Stimulated activated CD4-positive, alpha-beta T cell treated with anti-CD3 and anti-CD28 coated beads, TNF-alpha, amount 100 ng/mL, for 4 hours (primary cell): ENCODE measurements at places on chromosomes 3 and 15.

DNA sequence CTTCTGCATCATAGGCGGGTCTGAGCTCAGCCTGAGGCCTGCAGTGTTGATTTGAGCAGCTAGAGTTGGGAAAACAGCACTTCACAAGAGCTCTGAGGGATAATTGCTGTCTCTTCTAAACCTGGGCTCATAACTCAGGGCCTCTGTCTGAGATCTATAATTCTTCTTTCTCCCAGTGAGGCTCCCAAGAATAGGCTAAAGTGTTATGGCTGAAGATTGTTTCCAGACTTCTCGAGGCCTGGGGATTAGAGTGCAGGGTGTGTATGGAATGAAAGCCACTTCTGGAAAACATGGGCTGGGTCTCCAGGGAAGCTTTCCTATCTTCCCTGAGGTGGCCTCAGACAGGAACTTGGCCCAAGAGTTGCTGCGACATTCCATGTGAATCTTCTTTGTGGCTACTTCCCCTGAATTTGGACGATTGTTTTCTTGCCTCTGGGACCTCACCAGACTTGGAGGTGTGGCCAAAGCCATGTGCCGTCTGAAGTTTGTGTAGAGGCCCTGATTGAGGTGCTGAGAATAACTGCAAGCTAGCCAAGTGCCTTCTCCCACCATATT, 26.5 kb downstream of the MTMR14 start:
- DNase-seq, result no peak

GRCh38 chr3:29427266-29428103, 146.6 kb downstream of the RBMS3 start:
- DNase-seq, result no peak

DNA sequence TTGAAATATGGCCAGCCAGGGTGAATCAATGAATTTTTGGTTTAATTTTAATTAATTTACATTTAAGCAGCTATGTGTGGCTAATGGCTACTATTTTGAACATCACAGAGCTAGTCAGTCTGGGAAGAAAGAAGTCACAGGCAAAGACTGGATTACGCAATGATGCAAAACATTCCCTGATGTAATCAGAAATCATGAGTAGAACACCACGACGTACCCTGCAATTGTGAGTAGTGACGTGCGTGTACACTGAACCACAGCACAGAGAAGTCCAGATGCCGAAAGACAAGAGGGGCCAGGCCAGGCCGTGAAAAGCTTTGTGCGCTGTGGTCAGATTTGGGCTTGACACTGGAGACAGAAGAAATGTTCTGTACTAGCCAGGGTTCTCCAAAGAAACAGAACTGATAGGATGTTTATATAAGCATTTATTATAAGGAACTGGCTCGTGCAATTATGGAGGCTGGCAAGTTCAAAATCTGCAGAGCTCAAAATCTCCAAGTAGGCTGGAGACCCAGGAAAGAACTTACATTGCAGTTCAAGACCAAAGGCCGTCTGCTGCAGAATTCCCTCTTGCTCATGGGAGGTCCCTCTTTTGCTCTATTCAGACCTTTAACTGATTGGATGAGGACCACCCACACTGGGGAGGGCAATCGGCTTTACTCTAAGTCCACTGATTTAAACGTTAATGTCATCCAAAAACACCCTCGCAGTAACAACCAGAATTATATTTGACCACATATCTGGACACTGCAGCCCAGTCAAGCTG, 44.6 kb downstream of the SH3BP5 start:
- no peak for DNase-seq

- DNase-seq, result no peak
These were observed 16.0 kb downstream of the HACD2 start for GRCh38 chr3:123568875-123569274.

DNA sequence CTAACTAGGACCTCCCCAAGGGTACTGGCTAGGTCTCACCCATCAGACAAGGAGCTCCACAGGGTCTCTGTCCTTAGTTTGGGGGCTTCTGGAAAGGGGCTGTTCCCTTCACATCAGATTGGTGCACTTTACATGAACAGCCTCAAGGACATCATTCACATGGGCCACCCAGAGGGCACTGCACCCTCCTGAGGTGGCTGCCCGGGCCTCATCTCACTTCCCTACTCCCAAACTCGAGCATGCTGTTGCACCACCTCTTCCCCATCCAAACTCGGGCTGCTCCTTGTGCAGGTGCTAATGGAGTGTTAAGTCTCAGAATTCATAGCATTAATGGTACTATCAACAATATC, 48.1 kb downstream of the RAB11A start:
- DNase-seq, result no peak

DNA sequence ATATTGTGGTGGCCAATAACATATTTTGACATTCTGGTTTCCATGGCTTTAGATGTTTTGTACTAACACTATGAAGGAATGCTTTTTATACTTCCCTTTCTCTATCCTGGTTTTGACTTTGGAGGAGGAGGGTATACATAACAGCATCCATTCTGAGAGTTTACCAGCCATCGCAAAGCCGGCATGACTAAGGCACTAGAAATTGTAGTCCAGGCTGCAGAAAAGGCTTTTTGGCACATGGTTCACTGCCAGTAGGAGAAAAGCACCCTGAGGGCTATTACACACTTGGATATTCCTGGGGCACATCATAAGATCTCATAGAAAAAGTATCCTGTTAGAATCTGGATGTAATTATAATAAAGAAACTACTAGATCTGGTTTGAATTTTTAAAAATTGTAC, 101.8 kb downstream of the STT3B start:
- no peak for DNase-seq

DNA sequence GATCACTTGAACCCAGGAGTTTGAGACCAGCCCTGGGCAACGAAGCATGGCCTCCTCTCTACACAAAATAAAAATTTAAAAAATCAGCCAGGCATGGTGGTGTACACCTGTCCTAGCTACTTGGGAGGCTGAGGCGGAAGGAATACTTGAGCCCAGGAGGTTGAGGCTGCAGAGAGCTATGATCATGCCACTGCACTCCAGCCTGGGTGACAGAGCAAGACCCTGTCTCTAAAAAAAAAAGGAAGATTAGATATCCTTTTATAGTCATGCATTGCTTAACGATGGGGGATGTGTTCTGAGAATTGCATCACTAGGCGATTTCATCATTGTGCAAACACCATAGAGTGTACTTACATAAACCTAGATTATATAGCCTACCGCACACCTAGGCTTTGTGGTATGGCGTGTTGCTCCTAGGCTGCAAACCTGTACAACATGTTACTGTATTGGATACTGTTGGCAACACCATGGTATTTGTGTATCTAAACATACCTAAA, 12.6 kb downstream of the ALAS1 start:
- DNase-seq, result no peak
